Right renal pelvis (tissue), 4 donors: ENCODE measurements at places on chromosomes 6 and 20.

DNA sequence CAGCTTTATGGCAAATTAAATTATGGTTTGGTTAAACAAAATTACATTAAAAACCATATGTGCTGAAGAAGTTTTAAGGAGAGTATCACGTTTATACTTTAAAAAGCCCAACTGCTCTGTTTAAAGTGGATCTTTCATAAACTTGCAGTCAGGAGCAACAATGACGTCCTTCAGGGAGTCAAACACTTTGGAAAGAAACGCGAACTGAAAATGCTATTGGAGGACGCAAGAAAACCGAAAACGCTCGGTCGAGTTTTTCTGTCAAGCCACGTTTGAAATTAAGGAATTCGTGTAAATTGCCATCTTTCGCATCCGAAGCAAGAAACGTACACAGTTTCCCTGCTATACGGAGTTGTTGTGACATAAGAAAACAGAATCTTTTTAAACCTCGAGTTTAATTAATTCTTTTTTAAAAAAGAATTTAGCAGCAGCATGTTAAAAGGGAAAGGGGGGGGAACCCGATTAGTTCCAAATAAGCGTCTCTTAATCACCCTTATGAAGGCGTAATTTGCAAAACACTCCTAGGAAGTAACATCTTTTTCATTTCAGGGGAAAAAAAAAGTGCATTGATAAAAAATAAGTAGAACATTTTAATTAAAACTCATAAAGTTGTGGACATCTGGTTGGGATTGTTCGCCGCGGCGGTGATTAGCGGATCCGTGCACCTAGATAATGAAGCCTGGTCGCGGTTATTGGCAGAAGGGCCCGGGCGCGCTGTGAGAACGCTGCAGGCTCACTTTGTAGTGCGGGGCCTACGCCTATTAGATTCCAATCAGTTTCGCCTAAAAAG, 295.4 kb downstream of the TFAP2C start:
- no peak for DNase-seq

- DNase-seq, result no peak
Observed at GRCh38 chr6:46932526-46933319, 11.0 kb upstream of the ADGRF5 start.

- DNase-seq, result no peak
Observed at GRCh38 chr6:82616386-82617028, 252.9 kb downstream of the TPBG start.

- no peak for DNase-seq
Observed at GRCh38 chr6:56348578-56348977, 101.2 kb upstream of the COL21A1 start.

- DNase-seq, result no peak
Observed at GRCh38 chr20:63132715-63133471, 83.0 kb downstream of the YTHDF1 start.

DNA sequence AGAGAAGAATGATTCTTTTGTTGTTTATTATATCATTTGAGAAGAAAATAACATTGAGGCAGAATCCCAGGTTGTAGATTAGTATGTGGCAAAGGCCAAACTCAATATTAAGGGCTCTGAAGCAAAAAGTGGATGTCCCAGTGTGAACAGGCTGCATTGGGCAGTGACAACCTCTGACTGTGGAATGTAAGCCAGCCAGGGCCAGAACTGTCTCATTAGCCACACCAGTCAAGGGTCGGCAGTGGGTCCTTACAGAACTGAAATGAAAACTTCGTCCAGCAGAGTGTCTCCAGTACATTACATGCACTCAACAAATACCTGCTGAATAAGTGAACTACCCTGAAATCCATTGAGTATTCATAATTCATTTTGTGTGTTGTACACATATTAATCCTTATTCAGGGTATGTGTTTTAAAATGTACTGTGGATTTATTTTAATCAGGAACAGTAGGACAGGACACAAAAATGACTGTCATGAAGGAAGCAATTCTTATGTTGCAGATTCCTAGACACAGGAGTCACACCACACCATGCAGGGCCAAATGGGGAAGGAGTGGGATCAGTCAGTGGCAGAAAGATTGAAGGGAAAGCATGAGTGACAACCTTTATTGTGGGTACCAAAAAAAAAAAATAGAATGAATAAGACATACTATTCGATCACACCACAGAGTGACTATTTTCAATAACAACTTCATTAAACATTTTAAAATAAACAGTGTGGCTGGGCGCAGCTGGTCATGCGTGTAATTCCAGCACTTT, 64.9 kb upstream of the UTRN start:
- DNase-seq, result no peak

GRCh38 chr20:47106786-47107185, 212.1 kb downstream of the EYA2 start:
- DNase-seq, result no peak

GRCh38 chr6:82178077-82178758, 69.3 kb downstream of the IBTK start:
- no peak for DNase-seq

DNA sequence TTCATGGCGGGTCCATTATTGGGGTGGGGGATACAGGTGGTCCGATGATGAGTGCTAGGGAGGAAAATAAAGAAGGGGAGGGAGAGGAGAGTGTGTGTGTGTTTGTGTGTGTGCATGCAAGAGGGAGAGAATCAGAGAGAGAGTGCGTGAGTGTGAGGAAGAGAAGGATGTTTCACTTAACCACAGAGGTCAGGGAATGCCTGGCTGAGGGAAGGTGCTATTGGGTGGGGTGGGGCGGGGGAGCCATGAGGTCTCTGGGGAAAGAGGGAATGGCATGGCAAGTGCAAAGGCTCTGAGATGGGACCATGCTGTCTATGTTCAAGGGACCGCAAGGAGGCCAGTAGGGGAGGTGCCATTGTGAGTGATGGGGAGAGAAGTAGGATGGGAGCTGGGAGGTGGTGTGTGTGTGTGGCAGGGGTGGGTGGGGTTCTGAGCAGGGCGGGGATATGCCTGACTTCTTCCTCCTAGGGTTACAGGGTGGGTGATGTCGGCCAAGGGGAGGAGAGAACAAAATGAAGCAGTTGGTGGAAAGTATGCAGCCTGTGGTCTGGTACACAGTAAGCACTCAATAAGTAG, 23.0 kb downstream of the CEBPB start:
- DNase-seq, result no peak

DNA sequence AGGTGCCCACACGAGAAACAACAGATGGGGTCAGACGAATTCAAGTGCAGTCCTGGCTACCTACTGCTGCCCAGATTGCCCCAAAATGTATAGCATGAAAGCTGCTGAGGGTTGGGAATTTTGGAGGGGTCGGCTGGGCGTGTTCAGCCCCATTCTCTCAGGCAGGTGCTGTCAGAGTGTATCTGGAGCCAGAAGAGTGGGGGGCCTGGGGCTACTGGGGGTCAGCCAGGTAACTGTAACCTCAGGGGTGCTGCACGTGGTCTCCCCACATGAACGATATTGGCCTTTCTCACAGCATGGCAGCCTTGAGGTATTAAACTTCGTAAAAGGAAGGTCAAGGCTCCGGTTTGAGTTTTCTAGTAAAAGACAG, 14.6 kb downstream of the SYNDIG1 start:
- DNase-seq, result no peak

- no peak for DNase-seq
Observed at GRCh38 chr20:37220731-37221130, 40.9 kb downstream of the GHRH start.

DNA sequence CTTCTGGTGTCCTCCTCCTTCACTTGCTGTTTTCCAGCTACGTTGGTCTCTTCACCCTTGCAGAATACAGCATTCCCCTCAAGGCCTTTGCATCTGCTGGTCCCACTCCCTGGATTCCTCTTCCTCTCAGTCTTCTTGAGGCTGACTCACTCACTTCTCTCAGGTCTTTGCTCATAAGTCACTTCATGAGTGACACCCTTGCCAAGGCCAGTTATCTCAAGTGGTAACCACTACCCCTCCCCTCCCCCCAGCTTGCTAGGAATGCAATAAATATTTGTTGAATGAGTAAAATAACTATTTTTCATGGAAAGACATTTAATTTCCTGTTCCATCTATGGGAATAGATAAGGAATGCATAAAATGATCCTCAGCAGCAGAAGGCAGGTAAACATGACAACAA, 131.7 kb downstream of the PLCB4 start:
- no peak for DNase-seq

DNA sequence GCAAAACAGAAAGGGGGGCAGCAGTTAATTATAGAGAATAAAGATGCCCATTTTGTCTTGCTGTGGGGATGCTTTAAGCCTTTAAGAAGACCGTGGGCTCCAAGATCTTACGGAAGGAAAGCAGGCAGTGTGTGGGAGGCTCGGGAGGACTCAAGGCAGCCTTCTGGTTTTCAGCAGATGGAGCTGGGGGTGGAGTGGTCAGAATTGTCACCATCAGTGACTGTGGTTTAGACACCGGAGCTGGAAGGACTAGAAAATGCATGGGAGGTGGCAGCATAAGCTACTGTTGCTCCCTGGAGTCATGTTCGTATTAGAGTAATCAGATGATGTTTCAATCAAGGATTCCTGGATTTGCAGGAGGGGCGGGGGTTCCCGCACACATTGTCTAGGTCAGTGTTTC, 3.7 kb downstream of the PHACTR1 start:
- no peak for DNase-seq

GRCh38 chr6:116392132-116393013, 21.6 kb downstream of the DSE start:
- DNase-seq, result no peak

DNA sequence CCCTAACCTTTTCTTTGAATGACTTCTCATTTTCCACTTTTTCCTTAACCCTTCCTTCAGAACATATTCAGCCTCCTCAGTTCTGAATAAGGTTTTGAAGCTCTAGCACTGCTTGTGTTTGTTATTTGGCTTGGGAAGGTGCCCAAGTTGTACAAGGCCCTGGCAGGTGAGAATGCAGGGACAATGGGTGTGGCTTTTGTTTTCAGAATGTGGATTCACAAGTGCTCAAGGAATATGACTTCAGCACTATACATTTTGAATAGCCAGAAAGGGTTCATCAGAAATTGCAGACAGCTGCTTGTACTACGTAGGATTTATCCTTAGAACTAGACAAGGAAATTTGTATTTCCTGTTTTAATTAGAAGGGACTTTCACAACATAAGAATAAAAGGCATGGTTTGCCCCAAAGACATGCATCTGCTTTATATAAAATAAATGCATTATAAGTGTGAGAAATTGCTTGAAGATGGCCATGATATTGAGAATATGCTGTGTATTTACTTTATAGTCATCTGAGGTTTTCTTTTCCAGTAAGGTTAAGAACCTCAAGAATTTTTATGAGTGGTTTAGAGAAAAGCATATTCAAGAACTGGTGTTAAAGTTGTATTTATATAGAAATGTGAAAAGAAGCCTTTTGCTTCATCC, 29.3 kb upstream of the PRDM1 start:
- no peak for DNase-seq

- DNase-seq, result no peak
Observed at GRCh38 chr6:134814076-134814695, 135.7 kb downstream of the ALDH8A1 start.

DNA sequence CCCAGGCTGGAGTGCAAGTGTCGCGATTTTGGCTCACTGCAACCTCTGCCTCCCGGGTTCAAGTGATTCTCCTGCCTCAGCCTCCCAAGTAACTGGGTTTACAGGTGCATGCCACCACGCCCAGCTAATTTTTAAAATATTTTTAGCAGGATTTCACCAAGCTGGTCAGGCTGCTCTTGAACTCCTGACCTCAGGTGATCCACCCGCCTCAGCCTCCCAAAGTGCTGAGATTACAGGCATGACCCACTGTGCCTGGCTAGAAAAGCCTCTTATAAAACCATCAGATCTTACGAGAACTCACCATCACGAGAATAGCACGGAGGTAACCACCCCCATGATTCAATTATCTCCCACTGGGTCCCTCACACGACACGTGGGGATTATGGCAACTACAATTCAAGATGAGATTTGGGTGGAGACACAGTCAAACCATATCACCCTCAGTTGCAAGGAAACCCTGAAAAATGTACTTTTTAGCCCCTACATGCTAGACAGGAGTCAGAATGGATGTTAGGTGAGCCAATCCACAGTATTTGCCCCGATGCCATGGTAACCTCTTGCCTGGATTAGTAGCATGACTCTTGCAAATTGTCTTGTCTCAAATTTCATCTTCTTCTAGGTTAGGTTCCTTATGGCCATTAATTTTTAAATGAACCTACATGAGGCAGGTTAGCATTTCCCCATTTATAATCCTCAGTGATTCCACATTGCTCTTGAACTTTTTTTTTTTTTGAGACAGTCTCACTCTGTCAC, 17.1 kb upstream of the SASH1 start:
- no peak for DNase-seq

DNA sequence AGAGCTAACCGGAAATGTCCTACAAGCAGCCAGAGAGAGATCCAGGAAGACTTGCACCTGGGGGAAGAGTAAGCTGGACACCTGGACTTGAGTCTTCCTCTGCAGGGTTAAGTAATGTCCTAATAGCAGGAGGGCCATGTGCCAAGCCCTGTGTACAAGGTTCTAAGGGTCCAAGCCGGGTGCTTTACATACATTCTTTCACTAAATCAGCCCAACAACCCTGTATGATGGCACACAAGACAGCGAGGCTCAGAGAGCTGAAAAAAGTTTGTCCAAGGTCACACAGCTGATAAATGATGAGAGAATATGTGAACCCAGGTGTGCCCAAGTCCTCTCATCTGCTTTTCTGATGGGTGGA, 215.1 kb upstream of the CDYL start:
- no peak for DNase-seq

GRCh38 chr6:13362412-13362811, 34.1 kb upstream of the TBC1D7 start:
- DNase-seq, result no peak

DNA sequence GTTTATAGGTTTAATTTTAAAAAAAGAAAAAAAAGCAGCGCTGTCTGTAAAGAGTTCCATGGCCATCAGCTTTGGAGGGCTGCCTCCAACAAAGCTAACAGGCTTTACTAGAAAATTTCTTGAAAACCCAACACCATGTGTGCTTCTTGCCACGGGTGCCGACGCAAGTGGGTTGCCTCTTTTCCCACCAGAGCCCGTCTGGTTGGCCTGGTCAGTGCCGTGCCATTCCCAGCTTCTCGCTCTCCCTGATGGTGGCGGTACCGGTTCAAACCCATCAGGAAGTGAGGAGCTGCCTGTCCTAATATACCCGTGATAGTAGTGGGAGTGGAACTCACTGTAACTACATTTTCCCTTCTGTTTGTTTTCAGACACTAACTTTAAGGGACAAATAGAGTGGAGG, 73.7 kb downstream of the CDH4 start:
- no peak for DNase-seq

GRCh38 chr6:25482996-25483395, 169.0 kb upstream of the SCGN start:
- DNase-seq, result no peak

GRCh38 chr6:8628736-8629135, 193.4 kb upstream of the SLC35B3 start:
- no peak for DNase-seq

- DNase-seq, result no peak
Observed at GRCh38 chr6:121223930-121224329, 110.3 kb downstream of the TBC1D32 start.

- DNase-seq, result no peak
Observed at GRCh38 chr6:41371461-41371991, 36.1 kb downstream of the NCR2 start.

GRCh38 chr20:45347936-45348778, at the start of gene SDC4:
Gene SDC4 (minus strand): TSS chr20:45348424. CDS start chr20:45348384, 40 bp downstream.
- DNase-seq, result no peak
